Sigmoid colon (tissue), 7 donors: ENCODE measurements at places on chromosomes 6 and 20. TPM values are rescaled to one million over a fixed set of nuclear protein-coding genes. Genes with fewer than 3 reads are reported as not detected.
A peak's percentile ranks its signal among the peaks of the same experiment; 100 is the strongest.

Gene KCNB1
- 20.6 TPM for total RNA-seq

- DNase-seq: peak; percentile 73
- H3K4me3 ChIP-seq: no peak overlapping the region
- no peaks in the 10 kb centered on the region for H3K27me3 ChIP-seq
- H3K27ac ChIP-seq: peak overlapping the region; percentile 56
Measured at GRCh38 chr20:53750827-53751619, 157.4 kb upstream of the ZNF217 start.

Gene HLA-DOA
- 1.5 TPM for total RNA-seq

DNA sequence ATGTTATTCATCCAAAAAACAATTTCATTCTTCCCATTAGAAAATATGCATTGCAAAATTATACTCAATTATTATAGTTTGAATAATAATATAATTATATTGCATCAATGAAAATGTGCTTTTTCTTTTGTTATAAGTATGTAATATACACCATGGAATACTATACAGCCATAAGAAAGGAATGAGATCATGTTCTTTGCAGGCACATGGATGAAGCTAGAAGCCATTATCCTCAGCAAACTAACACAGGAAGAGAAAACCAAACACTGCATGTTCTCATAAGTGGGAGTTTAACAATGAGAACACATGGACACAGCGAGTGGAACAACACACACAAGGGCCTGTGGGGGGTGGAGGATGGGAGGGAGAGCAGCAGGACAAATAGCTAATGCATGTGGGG lies 2.1 kb upstream of the NKAPL start:
- no peak for DNase-seq
- no peak overlapping the region for H3K27ac ChIP-seq
- peaks cover 16% of the 10 kb centered on the region for H3K4me1 ChIP-seq
- no peaks in the 10 kb centered on the region for H3K27me3 ChIP-seq
- no peaks in the 10 kb centered on the region for H3K36me3 ChIP-seq

Gene RIMS1
- 2.1 TPM for total RNA-seq

Gene FAM217A
- not detected for total RNA-seq

Gene MLN
- not detected for total RNA-seq

DNA sequence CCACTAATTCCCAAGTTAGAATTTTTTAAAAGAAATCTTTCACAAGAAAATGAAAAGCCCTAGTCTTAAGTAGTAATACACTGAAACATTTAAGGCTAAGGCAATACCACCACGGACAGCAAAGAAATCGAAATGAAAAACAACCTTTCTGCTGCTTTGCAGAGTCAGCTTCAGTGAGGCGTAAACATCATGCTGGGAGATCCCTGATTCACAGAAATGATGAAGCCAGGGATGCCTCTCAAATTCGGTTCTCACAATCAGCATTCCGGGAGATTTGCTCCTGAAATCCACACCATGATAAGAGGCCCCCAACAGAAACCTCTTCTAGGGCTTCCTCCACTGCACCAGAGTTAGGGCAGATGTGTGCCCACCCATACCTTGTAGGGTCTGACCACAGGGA lies 18.6 kb downstream of the RRBP1 start:
- no peak overlapping the region for H3K27ac ChIP-seq
- peaks cover 16% of the 10 kb centered on the region for H3K4me1 ChIP-seq
- H3K27me3 ChIP-seq: no peaks in the 10 kb centered on the region
- peak; percentile 42 for DNase-seq

DNA sequence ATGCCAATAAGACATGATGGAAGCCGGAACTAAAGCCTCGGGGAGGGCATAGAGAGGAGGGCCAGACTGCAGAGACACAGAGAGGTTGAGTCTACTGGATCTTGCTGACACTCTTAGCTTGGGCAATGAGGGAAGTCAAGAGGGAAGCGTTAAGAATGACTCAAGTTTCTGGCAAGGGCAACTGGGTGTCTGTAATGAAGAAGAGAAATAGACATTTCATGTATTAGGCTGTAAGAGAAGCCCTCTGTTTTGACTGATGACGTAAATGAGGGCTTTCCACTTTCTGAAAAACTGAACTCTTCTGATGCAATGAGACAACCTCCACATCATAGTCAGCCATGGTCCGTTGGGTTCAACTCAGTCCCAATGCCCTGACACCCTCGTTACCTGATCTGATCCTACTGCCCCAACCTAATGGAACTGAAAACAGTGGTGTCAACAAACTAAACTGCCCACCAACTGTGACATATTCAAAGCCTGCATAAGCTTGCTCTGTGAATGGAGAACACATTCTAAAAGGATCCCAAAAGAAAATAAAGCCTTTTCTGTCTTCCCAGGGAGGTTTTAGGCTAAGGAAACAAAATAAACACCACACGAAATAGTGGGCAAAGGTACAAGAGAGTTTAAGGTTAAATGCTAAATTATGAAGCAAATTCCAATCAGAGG lies 45.8 kb upstream of the PNRC1 start:
- H3K4me3 ChIP-seq: no peak overlapping the region
- H3K27ac ChIP-seq: peak overlapping the region; percentile 91
- H3K4me1 ChIP-seq: peaks cover 45% of the 10 kb centered on the region
- H3K27me3 ChIP-seq: no peaks in the 10 kb centered on the region

DNA sequence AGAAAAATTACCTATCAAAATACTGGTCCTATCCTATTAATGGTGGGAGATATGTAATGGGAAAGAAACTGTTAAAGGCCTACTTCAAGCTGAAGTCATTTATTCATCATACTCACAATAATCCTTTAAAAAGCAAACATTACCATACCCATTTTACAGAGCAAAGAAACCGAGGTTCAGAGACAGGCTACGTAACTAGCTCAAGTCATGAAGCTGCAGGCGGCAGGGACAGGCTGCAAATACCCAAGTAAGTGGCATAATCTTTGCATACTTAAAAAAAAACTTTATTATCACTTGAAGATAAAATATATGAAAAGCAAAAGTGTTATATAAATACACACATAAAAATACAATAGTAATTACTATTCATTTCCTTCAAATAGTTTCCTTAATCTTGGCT lies 2.6 kb downstream of the RALGAPA2 start:
- no peaks in the 10 kb centered on the region for H3K36me3 ChIP-seq
- no peak overlapping the region for H3K4me3 ChIP-seq
- H3K27ac ChIP-seq: no peak overlapping the region
- peaks cover 27% of the 10 kb centered on the region for H3K4me1 ChIP-seq
- no peak for DNase-seq
- H3K27me3 ChIP-seq: no peaks in the 10 kb centered on the region

DNA sequence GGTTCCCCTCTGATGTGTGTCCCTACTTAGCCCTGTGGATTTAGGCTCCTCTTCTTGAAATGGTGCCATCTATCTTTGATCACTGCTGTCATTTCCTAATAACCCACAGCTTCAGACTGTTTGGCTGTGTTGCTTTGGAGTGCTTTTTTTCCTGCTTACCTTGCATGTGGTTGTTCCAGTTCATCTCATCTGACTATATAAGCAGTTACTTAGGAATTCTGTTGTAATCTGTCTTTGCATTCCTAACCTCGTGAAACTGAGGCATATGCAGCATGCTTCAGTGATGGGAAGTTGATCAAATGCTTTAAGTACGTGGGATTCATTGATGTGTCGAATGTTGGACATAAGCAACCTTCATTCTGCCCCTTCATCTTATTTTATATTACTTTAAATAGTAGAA lies 115.8 kb upstream of the FLRT3 start:
- H3K4me1 ChIP-seq: no peaks in the 10 kb centered on the region
- no peak overlapping the region for H3K4me3 ChIP-seq
- no peaks in the 10 kb centered on the region for H3K36me3 ChIP-seq
- no peak for DNase-seq

DNA sequence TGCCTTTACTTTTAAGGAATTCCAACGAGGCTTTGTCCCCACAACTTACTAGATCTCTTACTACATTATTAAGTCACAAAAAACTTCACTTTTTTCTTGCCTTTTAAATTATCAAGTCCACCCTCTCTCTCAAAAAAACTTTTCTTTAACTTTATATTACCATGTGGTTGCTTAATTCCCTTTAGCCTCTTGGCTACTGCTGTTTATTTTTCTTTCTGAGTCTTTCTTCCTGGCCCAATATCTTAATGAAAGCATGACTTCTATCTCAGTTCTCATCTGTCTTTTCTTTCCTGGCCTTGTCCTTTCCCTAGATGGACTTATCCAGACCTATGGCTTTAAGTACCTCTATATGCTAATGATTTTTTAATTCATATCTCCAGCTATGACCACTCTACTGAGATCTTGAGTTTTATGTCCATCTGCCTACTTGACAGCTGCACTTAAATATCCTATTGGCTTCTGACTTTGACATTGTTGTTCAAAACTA lies 710.5 kb downstream of the RFPL4B start:
- no peaks in the 10 kb centered on the region for H3K27me3 ChIP-seq
- H3K27ac ChIP-seq: no peak overlapping the region
- no peaks in the 10 kb centered on the region for H3K36me3 ChIP-seq
- H3K4me3 ChIP-seq: no peak overlapping the region
- H3K4me1 ChIP-seq: no peaks in the 10 kb centered on the region

DNA sequence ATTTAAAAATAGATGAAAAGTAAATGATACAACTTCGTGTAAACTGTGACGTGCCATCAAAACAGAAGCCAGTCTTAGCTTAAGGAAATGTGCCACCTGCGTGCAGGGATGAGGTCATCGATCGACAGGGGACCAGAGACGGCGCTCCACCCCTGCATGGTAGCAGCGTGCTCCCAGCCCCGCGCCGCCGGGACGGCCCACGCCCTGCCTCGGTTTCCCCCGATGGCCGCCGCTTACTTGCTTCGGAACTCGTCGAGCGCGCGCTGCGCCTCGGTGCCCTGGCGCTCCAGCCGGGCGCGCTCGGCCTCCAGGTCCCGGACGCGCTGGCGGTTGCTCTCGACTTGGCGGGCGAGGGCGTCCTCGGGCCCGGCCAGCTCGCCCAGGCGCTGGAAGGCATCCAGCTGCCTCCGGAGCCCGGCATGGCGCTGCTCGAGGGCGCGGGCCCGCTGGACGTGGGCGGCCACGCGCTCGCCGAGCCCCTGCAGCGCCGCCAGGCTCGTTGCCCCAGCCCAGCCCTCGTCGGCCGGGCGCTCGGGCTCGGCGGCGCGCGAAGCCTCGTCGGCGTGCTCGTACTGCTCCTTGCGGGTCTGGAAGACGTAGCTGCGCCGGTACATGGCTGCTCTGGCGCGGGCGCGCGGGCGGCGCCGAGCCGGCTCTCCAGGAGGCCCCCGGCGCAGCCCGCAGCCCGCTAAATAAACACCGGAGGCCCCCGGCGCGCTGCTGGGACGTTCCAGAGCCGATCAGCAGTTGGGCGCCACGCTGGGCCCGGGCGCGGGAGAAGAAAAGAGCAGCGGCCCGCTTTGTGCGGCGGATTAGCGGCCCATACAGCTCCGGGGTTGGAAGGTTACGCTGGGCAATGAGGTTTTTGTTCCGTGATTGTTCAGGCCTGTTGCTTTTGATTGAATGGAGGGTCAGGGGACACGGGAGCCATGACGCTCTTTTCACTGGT lies at the start of gene BFSP1:
Gene BFSP1, minus strand, starts transcription at position 664 of the 949 bp plus-strand sequence. Its CDS starts 50 bp downstream, at position 614.
- H3K36me3 ChIP-seq: no peaks in the 10 kb centered on the region
- no peaks in the 10 kb centered on the region for H3K27me3 ChIP-seq
- peak within 1 kb of the TSS; percentile 77 for H3K27ac ChIP-seq

Gene AAR2
- total RNA-seq: 39.6 TPM

Gene HUS1B
- 0.71 TPM for total RNA-seq

DNA sequence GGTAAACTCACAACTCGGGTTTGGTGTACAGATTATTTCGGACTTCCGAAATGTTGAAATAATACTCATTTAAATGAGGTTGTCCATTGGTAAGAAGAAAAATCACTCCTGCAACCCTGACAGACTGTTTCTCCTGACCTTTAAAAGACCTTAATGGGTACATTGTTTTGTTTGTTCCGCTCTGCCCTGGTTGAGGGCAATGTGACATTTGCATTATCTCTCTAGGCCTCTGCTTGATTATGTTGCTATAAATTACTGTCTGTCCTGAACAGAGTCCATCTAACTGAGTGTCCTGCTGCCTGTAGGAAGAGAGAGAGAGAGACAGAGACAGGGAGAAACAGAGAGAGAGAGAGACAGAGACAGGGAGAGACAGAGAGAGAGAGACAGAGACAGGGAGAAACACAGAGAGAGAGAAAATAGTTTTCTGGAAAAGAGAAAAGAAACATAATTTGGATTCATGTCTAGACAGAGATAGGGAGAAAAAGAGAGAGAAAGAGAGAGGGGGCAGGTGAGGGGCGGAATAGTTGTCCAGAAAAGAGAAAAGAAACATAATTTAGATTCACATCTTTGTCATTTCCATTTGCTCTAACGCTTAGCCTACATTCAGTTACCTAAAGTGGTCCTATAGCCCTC lies 83.2 kb downstream of the SHLD1 start:
- H3K27me3 ChIP-seq: no peaks in the 10 kb centered on the region
- no peaks in the 10 kb centered on the region for H3K4me1 ChIP-seq
- no peak overlapping the region for H3K27ac ChIP-seq
- DNase-seq: no peak

Gene CST5
- total RNA-seq: not detected

Gene DAAM2
- total RNA-seq: 45.2 TPM

DNA sequence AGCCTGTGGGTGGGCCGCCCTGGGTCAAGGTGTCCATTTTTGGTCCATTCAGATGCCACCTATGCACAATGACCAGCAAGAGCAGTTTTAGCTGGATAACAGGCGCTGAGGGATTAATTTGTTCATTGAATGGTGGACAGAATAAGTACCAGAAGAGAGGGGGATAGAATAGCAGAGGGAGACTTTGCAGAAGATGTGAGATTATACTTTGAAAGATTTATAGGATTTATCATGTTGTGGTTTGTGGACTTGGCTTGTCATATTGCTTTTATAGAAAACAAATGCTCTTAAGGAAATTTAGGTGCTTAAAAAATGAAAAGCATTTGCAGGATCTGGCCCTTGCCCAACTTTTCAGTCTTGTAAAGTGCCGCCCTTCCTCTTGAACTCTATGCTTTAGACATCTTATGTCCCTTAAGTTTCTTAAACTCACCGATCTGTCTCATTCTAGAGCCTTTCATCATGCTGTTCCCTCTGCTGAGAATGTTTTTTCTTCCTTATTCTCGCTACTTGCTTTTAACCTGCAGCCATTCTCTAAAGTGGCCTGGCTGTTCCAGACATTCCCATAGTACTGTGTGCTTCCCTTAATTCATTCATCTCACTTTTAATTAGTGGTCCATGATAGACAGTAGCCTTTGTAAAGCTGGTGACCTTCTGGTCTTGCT lies 42.5 kb downstream of the CD109 start:
- no peak overlapping the region for H3K4me3 ChIP-seq
- no peak for DNase-seq
- peaks cover 22% of the 10 kb centered on the region for H3K4me1 ChIP-seq
- H3K27ac ChIP-seq: peak overlapping the region; percentile 38

GRCh38 chr20:53550280-53551187 lies 43.1 kb downstream of the ZNF217 start:
- H3K36me3 ChIP-seq: no peaks in the 10 kb centered on the region
- H3K27me3 ChIP-seq: no peaks in the 10 kb centered on the region
- H3K27ac ChIP-seq: no peak overlapping the region
- no peak overlapping the region for H3K4me3 ChIP-seq
- no peak for DNase-seq
- H3K4me1 ChIP-seq: no peaks in the 10 kb centered on the region
